EL (cell line): ENCODE measurements at places on chromosomes 12 and 14.

GRCh38 chr12:11856971-11857370, 207.5 kb downstream of the ETV6 start:
- DNase-seq = no peak

DNA sequence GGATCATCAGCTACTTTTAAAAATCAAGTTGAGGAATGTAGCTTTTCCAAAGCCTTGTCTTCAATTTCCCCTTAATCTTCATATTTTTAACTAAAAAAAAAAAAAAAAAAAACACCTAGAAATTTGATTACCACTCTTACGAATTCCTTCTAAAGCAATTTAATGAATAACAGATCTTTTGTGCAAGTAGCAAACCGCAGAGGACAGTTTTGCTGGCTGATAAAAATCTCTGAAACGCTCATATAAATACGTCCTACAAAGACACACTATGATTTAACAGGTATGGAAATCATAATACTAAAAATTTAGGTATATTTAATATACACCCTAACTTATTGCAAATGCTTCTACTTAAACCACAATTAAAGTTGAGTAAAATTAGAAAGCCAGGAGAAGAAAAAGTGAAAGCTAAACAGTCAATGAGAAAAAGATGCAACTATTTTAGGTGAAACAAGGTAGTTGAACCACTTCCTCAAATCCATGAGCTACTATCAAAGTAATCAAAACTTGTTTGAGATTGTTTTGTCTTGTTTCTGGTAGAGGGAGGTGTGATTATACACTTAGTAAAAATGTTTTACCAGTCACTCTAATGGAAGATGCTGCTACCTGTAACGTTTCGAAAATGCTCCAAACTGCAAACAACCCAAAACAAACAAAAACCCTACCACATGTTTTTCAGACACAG, 2.2 kb downstream of the PAWR start:
- DNase-seq = no peak

DNA sequence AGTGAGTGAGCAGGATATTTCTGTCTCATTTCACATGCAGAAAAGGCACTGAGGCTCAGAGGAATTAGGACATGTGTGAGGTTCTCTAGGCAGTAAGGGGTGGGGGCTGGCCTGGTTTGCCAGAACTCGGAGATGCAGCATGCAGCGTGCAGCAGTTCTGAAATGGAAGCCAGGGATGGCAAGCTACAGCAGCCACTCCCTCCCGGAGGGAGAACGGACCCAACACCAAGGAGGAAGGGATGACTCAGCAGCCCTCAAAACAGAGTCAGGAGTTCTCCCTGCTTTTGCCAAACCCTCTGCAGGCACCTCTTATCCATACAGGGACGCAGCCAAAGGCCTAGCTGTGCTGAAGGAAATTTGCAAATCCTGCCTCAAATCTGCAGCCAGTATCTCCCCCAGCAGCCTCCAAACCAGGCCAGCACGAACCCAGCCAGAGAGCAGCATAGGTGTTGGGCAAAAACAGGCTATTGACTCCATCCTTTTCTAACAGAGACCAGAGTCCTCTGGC, 10.3 kb upstream of the SERPINA3 start:
- DNase-seq = peak; percentile 87

DNA sequence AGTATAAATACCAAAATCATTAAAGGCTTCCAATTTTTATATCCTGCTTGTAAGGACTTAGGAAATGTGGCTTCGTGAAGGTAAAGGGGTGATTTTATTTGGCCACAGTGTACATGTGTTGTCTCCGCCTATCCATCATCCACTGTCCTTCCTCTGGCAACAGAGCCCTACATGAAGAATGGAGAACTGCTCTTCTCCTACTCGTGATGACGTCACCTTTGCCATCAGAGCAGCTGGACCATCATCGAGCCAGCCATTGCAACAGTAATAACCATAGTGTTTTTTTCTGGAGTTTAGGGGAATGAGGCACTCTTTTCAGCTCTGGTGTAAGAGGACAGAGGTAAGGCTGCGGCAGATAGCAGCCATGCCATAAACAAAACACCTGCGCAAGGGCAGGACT, 19.2 kb downstream of the ITPR2 start:
- no peak for DNase-seq

GRCh38 chr14:74190927-74191575, 48.2 kb upstream of the VSX2 start:
- no peak for DNase-seq

DNA sequence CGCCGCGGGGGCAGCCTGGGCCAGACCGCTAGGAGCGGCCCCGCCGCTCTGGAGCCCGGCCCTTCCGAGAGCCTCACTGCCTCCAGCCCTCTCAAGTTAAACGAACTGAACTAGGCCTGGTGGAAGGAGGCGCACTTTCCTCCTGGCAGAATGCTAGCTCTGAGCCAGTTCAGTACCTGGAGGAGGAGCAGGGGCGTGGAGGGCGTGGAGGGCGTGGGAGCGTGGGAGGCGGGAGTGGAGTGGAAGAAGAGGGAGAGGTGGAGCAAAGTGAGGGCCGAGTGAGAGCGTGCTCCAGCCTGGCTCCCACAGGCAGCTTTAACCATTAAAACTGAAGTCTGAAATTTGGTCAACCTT, 5.3 kb downstream of the LTB4R start:
- no peak for DNase-seq

DNA sequence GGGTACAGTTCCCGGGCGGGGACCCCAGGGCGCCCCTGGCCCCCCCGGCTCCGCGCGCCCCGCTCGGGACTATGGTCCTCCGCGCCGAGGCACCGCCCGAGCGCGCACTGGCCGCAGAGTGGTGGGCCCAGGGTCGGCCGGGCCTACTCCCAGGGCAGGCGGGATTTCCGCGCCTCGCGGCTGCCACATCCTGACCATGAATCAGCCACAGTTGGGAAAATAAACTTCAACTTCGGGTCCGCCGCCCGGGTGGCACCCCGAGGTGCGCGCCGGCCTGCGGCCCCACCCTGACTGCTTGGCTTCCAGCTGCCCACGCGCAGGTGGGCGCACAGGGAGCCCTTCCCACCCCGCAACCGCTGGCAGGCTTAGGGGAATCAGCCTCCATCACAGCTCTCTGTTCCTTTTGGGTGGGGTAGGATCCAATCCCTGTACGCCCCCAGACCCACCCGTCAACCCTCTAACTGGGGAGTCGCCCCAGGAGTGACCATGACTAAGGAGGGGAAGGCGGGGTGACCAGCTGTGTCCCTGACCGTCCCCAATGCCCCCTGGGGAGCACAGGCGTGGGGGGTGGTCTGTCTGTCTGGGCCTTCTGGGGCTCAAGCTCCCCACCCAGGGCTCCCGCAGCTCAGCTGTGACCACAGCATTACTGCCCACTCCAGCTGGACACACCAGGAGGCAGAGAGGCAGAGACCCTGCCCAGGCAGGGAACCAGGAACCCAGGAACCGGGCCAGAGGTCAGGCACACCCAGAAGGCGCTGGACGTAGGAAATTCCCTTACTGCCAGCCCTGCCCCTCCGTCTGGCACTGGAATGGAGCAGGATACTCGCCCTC, 678 bp downstream of the INF2 start:
- DNase-seq = peak; percentile 40

DNA sequence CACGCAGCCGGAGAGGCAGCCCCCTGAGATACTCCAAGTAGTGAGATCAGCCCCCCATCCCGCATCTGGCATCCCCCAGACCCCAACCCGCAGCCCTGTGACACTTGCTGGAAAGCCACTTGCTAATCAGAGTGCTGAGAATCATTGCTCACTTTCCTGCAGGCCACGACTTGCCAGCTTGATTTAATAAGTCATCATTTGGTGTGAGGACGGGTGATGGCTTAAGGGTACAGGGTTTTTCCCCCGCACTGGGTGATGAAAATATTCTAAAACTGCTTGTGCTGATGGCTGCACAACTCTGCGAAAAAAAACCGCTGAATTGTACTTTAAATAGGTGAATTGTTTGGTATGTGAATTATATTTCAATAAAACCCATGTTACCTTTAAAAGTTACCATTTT, 171.2 kb downstream of the FOXN3 start:
- no peak for DNase-seq

GRCh38 chr12:78530100-78530765, 334.3 kb upstream of the SYT1 start:
- peak; percentile 7 for DNase-seq

GRCh38 chr12:46158501-46158900, 110.3 kb downstream of the SLC38A1 start:
- DNase-seq = no peak

DNA sequence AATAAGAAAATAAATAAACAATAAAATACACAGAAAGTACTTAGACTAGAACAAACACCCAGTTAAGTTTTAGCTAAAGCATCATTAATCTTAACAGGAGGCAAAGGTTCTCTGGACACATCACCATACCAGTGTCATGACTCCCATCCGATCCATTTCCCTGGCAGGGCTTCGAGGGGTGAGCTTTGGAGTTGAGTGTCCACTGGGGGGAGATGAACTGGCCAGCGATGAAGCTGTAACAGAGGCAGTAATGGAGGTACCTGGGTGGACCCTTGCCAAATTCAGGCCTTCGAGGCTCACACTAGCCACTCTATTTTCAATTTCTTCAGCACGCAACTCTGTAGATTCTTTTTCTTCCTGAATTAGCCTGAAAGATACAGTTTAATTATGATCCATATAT, 269.5 kb downstream of the ACSS3 start:
- no peak for DNase-seq

GRCh38 chr12:22215467-22216253, 118.8 kb downstream of the ST8SIA1 start:
- DNase-seq = no peak

GRCh38 chr12:57037264-57037663, 12.7 kb downstream of the MYO1A start:
- no peak for DNase-seq

- DNase-seq = no peak
These were observed 2.4 kb upstream of the DYNC1H1 start for GRCh38 chr14:101961746-101962502.

- DNase-seq = peak; percentile 9
These were observed 68.8 kb downstream of the RNFT2 start for GRCh38 chr12:116806845-116807440.

DNA sequence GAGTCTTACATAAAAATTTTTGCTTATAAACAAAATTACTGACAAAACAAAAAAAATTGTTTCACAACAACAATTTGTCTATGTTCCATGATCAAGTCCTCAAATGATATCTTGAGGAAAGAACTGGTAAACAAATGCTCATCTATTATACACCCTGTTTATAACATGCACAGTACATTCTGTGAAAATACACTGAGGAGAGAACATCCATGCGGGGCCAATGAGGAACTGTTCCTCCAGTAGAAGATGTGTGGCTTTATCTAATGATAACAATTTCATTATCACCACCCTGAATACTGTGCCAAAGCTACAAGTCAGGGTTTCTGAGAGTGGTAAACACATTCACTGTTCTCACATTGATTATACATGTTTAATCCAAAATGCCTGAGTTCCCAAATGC, 10.8 kb downstream of the MLH3 start:
- DNase-seq = no peak

DNA sequence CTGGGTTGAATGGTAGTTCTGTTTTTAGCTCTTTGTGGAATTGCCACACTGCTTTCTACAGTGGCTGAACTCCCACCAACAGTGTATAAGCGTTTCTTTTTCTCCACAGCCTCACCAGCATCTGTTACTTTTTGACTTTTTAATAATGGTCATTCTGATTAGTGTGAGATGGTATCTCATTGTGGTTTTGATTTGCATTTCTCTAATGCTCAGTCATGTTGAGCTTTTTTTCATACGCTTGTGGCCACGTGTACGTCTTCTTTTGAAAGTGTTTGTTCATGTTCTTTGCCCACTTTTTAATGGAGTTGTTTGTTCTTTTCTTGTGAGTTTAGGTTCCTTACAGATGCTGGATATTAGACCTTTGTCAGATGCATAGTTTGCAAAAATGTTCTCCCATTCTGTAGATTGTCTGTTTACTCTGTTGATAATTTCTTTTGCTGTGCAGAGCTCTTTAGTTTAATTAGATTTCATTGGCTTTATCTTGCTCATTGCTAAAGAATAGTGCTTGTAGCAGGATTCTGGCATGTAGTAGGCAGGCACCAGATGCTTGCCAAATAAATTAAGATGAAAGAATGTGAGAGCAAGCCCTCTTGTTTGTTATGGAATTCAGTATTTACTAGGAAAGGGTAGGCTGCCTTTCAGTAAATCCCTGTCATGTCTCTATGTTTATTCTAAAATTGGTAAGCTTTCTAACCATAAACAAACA, 86.8 kb downstream of the PDE3A start:
- DNase-seq = peak; percentile 21

DNA sequence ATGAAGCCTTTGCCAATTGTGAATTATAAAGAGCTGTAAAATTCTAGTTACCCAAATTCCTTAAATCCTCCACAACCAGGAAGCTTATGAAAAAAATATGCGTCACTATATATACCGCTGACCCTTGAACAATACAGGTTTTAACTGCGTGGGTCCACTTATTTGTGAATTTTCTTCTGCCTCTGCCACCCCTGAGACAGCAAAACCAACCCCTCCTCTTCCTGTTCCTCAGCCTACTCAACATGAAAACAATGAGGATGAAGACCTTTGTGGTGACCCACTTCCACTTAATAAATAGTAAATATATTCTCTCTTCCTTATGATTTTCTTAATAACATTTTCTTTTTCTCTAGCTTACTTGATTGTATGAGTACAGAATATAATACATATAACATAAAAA, 42.2 kb downstream of the CMKLR1 start:
- no peak for DNase-seq

DNA sequence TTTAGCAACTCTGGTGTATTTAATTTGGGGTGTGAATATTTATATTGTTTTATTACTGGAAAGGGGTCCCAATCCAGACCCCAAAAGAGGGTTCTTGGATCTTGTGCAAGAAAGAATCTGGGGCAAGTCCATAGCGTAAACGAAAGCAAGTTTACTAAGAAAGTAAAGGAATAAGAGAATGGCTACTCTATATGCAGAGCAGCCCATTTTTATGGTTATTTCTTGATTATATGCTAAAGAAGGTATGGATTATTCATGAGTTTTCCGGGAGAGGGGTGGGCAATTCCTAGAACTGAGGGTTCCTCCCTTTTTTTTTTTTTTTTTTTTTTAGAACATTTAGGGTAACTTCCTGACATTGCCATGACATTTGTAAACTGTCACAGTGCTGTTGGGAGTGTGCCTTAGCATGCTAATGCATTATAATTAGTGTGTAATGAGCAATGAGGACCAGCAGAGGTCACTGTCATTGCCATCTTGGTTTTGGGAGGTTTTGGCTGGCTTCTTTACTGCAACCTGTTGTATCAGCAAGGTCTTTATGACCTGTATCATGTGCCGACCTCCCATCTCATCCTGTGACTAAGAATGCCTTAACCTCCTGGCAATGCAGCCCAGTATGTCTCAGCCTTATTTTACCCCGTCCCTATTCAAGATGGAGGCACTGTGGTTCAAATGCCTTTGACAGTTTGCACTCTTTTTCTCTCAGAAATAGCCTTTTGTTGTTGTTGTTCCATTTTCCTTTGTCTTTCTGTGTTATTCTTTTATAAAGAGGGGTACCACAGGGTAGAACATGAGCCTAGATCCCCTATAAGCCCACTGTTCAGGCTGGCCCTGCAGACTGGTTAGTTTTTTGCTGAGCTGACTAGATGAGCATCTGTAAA, 75.5 kb upstream of the DCD start:
- DNase-seq = peak; percentile 20

DNA sequence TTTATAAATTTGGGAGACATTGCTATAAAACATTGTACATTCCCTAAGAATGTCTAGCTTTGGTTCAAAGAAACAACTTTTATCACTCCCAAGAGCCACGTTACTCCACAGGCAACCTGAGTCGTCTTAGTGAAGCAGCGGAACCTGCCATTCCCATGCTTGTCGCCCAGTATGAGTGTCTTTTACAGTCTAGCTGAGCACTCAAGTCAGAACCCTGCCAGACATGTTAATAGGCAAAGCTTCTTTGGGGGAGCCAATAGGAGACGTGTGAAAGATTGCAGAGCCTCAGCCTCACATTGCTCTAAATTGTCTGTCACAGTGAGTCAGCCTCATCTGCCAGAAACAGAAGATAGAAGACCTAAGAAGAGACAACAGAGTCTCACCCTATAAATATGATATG, 541.6 kb upstream of the FLRT2 start:
- DNase-seq = no peak
